ENCODE measurements at places on chromosomes 6 and 20.

DNA sequence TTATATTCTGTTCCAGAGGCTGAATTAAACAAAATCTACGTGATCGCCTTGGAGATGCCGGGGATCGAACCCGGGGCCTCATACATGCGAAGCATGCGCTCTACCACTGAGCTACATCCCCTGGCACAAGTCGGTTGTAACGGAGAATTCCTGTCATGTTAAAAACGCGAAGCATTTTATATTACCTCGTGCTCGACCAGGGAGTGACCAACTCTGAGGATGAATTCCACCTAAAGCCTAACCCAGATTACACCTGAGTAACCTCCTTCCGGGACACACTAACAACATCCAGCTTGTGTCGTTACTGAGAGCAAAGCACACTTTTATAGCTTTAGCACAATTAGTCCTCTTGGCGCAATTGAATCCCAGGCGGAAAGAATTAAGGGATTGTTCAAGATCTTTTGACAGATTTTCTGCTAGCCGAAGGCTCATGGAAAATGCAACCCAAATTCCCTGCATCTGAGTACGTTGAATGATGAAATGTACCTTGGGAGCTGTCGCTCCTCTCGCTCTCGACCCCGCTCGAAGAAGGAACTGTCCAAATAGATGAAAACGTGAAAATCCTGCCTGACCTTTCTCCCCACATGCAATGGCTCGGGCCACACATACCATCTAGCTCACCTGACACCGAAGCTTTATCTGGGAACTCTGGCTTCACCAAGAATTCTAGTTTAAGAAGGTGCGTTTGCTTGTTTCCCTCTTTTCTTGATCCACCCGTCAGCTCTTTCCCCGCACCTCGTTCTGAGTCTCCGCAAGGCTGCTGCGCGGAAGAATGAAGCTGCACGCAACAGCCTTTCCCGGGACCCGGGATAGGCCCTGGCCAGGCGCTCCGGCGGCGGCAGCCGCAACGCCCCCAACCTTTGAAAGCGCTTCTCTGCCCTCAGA is 148.3 kb downstream of the GPX5 start:
- no peak for DNase-seq

DNA sequence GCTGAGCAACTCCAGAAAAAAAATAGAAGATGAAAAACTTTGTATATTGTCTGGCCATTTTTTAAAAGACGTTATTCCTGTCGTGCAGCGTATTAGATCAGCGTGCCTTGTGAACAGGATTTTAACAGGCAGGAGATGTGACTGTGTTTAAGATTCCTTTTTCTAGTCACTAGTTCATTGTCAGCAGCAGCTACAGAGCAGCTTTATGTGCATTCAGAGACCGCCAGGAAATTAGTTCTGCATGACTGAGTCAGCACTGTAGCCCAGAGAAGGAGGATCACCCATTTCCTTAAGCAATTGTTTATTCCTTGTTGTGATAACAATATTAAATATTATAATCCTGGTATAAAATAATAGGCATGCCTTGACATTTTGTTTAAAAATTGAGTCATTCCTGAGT is 75.4 kb upstream of the ADGRB3 start:
- peak; percentile 34 for DNase-seq

DNA sequence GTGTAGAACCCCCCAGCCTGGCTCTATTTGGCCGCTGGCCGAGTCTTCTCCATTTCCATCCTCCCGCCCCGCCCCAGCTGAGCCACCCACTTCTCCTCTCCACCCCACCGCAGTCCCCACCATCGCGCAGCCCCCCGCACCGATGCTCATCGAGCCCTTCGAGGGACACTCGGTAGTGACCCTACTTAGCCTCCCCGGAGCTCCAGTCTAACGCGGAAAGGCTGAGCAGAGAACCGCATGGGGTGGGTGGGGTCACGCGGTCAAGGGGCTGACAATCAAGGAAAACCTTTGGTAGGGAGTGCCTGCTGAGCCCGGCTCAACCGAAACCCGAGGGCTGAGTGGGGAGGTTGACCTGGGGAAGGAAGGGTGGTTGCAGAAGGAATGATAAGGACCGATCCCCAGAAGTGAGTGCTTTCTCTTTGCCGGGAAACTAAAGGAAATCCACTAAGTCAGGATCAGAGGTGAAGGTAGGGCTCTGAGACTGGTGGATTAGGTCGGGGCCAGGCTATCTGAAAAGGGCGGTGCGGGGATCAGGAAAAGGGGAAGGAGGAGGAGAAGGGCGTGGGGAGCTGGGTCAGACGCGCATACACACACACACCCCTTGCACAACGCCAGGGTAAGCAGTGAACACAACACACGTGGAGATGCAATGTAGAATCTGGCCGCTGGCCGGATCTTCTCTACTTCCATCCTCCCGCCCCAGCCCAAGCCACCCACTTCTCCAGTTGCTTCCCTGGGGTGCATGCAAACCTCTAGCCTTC is 49.8 kb downstream of the CPXM1 start:
- DNase-seq: no peak

GRCh38 chr6:121619013-121619412 is 183.6 kb downstream of the GJA1 start:
- no peak for DNase-seq

DNA sequence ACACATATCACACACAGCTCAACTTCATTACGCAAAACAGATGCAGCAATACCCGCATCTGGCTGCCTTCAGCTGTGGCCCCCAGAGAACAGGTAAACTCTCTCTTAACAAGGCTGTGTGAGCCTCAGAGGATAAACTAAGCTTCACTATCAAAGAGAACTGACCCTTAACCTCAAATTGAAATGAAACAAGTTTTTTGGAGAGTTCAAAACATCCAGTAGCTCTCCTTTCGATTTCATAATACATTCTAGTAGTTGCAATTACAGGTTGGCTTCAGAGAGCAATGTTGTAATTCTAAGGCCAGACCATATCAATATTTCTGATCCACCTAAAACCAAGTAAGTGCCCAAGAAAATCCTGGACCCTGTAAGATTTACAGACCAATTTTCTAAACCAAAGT is 113.5 kb downstream of the FAXC start:
- no peak for DNase-seq

DNA sequence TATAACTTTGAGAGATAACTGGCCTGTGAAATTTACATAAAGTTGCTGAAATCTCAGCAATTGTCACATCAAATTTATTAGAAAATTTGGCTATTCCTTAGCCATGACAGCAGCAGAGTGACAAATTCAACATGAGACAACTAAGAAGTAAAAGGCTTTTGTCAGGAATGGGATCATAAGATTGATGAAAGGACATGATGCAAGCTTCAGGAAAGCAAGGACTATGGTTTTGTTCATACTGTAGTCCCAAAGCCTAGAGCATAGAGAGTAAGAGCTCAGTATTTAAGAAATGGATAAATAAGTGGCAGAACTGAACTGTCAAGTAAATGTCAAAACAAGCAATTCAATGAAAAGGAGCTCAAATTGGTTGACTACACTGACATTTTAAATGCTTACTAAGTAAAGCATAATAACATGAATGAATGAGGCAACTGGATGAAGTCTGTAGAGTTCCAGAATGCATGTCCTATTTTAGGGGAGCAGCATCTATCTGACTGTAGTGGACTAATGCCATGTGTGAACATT is 12.6 kb downstream of the PGM3 start:
- DNase-seq: no peak

- DNase-seq: no peak
Measured at GRCh38 chr20:25310921-25311728, 63.2 kb downstream of the PYGB start.

DNA sequence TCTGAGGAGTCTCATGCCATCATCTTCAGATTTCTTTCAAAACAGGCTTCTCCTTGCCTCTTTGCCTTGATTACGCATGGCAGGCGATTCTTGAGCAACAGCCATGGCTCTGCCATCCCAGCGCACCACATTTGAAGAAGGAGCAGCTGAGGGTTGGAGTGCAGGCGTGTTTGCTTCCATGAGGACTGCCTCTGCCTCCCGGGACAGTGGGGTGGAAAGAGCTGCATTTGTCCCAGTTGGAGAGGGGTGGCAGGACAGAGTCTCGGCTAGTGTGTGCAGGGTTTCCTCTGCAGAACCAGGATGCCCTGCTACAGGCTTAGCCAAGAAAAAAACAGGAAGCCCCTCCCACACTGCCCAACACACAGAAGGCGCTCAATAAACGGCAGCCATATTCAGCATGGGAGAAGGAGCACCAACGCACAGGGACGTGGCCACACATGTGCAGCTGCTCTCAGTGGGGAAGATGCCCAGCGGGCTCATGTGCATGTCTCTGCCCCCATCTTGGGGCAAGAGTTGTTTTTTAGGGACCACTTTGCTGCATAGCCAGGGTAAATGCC is 36.6 kb downstream of the IRF4 start:
- no peak for DNase-seq

- no peak for DNase-seq
Measured at GRCh38 chr6:87736809-87737540, 34.9 kb upstream of the AKIRIN2 start.

DNA sequence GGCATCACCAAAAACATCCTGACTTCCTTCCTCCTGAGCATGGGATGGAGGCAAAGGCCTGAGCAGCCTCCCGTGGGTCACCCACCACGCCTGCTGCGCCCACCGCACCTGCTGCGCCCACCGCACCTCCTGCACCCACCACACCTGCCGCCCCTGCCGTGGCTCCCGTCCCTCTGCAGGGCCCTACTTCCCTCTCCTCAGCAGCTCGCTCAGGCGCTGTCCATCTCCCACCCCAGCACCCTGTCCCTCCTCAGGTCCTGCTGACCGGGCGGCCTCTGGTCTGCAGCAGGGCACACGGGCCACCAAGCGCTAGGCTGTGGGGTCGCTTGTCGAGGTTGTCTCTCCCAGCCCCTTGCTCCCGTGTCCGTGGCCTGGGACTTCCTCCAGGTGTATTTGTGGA is 72.7 kb upstream of the SLCO4A1 start:
- DNase-seq: no peak

GRCh38 chr20:642398-643174 is 10.4 kb downstream of the SRXN1 start:
- DNase-seq: no peak

DNA sequence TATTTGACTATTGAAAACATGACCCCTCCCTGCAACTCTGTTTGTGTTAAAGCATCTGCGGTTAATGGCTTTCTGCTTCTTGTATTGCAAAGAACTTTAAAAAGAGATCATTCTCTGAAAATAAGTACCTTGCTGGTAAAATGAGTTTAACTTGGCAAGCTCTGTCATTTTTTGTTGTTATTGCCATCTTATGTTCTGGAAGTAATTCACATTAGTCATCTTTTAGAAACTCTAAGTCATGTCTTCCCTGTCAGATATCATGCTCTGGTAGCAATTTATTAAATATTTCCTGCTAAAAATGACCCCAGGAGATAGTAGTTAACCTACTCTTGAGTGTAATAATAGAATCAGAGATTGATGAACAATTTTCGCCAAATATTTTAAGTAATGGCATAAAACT is 890.6 kb downstream of the KIF16B start:
- DNase-seq: no peak

DNA sequence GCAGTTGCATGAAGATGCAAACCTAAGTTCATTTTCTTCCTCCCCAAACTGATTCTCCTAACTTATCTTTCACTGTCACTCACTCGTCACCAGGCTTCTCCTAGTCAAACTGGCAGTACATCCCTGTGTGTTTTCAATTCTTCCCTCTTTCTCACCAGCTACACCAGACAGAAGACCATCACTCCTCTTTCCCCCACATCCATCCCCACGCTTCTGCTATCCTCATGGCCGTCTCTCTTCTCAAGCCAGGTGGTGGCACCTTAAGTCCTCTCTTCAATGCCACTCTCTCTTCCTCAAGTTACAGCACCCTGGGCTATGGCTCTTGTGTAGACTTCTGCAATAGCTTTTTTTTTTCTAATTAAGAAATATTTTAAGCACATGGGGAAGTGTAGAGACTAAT is 14.4 kb upstream of the TREM2 start:
- DNase-seq: no peak

- no peak for DNase-seq
Measured at GRCh38 chr6:71079677-71080076, 122.8 kb upstream of the B3GAT2 start.

- no peak for DNase-seq
Measured at GRCh38 chr6:84447651-84448050, 220.2 kb upstream of the CEP162 start.

DNA sequence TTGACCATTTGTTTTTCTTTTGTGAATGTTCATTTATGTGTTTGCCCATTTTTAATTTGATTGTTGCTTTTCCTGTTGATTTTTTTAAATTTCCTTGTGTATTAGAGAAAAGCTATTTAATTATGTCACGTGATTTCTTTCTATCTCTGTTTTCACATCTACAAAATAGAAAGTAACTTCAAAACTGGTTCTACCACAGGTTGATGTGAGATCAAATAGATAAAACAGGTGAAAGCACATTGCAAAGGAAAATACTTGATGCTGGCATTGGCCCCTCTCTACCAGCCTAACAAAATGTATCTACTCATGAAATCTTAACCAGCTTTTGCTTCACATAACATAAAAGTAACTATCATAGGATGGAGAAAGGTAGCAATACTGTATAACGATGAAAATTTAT is 129.2 kb downstream of the TMEM242 start:
- no peak for DNase-seq

GRCh38 chr6:119148098-119148824 is 69.8 kb upstream of the FAM184A start:
- peak; percentile 9 for DNase-seq

GRCh38 chr6:159966339-159966738 is 2.5 kb upstream of the IGF2R start:
- no peak for DNase-seq

GRCh38 chr6:30691208-30691847 is 544 bp upstream of the NRM start:
- no peak for DNase-seq

GRCh38 chr6:11213422-11214021 is 18.9 kb downstream of the NEDD9 start:
- DNase-seq: no peak

GRCh38 chr6:135871296-135871695 is 19.8 kb downstream of the PDE7B start:
- DNase-seq: no peak

GRCh38 chr6:136923116-136923953 is 1.2 kb downstream of the SLC35D3 start:
- DNase-seq: no peak

DNA sequence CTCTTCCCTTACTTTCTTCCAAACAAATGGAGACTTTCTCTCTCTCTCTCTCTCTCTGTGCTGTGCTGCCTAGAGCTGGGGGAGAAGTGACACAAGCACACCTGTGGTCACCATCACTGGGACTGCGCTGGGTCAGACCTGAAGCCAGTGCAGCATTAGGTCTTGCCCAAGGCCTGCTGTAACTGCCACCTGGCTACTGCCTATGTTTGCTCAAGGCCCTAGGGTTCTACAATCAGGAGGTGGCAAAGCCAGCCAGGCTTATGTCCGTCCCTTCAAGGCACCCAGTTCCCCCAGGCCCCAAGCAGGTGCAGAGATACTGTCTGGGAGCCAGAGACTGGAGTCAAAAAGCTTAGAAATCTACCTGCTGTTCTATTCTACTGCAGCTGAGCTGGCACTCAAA is 49.4 kb upstream of the TOP1 start:
- DNase-seq: no peak

DNA sequence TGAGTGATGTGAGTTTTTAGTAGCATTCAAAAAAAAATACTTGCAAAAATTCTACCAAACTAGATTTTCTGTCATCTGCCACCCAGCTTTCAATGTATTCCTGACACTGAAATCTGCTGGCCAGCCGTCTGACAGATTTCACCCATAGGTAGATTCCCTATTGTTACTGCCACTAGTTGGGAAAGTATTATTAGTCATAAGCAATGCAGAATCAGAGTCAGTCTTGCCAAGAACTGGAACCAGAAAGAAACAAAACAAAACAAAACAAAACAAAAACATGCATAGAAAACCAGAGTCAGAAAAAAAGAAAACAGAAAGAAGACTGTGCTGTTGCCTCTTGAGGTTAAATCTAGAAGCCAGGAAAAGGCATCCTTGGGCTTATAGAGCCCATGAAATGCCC is 293.1 kb upstream of the KCNQ5 start:
- no peak for DNase-seq

GRCh38 chr6:6790891-6791290 is 202.4 kb downstream of the LY86 start:
- DNase-seq: no peak
